ENCODE measurements at places on chromosomes 4 and X.

- DNase-seq, result no peak
Observed at GRCh38 chr4:183436417-183436816, 8.0 kb upstream of the CDKN2AIP start.

DNA sequence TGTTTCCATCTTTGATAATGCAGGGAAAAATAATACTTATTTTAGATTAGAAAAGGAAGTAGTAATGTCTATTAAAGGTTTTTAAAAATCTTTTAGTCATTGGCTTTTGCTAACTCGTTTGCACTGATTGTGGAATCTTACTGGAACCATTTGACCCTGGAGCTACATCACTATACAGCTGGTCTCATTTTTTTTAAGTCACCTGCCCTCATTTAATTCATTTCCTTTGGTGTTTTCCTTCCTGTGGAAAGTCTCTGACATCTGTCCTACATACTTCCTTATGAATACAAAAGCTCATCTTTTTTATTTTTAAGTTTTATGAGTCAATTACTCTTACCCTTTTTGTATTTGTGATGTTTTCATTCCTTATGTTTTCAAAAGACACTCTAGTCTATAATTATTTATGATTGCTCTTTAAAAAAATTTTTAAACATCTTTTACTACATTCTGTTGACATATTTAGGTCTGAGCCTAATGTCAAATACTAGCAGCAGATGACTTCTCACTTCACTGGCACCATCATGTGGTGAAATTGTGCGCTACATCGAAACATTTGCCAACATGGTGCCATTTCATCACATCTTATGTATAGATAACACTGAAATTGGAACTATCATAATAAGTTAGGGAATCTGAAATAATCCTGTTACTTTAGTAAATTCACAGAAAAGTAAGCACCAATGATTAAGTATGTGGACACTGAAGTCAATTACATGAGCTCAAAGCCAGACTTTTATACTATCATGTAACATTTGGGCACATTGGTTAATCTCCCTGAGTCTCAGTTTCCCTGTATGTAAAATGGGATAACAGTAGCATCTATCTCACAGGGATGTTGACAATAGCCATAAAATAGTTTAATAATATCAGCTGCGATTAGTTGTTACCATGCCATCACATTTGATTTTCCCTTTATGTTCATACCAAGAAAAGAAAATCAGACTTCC lies 9.4 kb upstream of the MMAA start:
- DNase-seq, result no peak

DNA sequence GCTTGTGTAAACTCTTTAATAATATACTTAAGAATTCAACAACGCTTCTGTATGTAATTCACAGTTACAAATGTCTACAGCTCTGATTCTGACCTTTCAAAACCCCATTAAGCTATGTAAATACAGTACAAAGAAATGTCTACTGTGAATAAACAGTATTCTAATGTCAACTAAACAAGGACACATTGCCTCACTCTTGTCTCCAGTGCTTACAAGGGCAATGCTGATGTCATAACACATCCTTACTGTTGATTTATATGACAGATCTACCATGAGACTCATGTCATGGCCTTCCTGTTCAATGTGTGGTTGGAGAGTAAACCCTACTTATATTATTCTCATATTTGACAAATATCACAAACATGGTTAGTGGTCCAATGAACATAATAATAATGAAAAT lies 256.1 kb upstream of the ADGRL3 start:
- DNase-seq, result no peak

- DNase-seq, result no peak
Observed at GRCh38 chr4:118729287-118730286, 44.4 kb downstream of the METTL14 start.

DNA sequence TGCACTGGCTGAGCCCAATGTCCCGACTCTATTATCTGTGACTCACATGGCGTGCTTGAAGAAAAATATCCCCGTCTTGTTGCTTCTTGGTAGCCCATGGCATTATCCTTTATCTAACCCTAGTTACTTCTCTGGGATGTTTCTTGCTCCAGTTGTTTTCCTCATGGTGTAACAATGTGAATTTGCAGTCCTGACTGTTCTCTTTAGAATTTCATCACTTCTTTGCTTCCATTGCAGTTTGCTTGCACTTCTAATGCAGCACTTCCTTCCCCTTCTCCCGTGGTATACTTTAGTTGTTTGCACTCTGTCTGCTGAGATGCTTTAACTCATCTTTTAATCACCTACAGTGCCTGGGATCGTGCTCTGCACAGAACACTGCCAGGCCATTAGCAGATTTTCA lies 126.9 kb downstream of the MAML3 start:
- no peak for DNase-seq

DNA sequence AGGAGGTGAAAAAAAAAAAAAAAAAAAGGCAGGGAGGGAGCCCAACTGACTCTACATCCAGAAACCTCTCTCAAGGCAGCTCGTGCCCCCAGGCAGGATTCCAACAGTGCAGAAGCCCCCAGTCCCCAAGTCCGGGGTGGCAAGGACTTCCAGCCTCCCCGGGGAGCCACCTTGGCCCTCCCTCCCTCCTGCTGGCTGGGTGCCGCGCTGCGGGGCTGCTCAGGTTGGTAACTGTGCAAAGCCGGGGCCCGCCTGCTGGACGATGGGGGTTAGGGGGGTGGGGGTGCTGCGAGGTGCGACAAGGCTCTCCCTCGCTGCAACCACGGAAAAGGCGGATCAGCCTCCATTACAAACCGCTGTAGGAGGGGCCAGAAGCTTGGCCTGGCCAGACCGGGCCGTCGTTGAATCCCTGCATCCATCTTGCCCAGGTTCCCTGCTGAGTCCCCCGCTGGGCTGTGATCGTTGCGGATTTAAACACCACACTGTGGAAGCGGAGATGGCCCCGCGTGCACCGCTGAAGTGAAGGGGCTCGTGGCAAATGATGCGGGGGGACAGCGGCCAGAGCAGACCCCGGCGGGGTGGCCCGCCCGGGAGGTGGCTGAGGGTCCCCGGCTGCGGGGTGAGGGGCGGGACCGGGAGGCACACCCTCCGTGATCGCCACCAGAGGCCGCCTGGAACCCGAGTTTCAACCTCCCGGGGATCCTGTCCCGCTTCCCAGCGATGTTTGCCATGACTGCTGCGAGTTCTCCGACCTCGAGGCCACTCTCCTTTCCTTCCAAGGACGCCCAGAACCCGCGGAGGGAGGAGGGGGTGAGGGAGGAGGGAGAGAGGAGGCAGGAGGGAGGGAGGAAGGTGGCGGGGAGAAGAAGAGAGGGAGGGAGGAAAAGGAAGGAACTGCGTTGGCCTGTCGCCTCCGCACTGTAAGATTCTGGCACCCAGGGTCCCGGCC lies 58.0 kb upstream of the DDX3X start:
- DNase-seq, result peak; percentile 26

GRCh38 chr4:185534866-185535611 lies at the start of gene PDLIM3:
Gene PDLIM3 (minus strand): TSS chr4:185535507. CDS start chr4:185535434, 73 bp downstream.
- no peak for DNase-seq

DNA sequence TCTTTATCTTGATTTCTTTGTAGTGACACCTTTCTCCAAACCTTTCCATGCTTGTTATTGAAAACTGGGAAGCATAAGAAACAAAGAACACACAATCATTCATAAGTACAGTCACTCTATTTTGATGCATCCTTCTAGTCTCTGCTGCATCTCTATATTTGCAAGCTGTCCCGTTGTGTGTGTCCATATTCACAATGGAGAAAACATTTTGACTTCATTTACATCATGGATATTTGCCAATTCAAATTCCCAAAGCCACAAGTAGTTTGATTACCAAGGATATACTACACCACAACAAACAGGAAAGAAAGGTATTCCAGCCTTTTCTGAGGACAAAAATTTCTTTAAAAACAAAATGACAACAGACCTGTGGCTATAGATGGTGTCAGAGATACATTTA lies 673.8 kb downstream of the STIM2 start:
- no peak for DNase-seq

- no peak for DNase-seq
Observed at GRCh38 chr4:153335665-153336064, 8.8 kb upstream of the MND1 start.

DNA sequence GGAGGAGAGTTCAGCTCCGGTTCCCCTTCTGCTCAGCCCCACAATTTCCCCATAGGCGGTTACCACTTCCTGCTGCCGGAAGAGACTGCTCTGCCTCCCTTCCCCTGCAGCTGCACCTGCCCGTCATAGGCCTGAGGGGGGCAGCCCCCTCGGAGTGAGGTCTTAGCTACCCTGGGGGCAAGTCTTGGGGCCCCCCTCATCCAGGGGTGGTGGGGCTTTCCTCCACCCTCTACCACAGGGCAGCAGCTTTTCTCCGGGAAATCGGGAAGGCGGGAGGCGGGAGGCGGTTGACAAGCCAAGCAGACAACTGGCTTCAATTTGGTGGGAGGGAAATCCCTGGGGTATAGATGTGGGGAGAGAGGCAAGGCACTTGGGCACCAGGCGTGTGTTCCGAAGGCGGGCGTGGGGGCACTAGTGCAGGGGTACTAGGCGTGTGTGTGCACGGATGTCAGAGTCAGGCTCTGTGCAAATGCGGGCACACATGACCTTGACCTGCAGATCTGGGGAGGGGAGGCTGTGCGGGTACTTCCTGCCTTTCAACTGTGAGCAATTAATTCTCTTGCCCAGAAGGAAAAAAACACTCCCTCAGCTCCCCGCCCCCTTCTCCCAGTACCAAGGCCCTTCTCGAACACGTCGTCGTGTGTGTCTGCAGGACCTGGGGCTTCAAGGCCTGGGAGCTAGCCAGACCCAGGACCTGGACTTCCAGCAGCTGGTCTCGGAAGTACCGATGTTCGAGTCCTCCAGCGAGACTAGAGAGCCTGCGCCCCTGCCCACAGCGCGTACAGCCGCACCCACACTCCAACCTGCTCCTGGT lies 1.0 kb upstream of the ARHGAP4 start:
- peak; percentile 50 for DNase-seq

DNA sequence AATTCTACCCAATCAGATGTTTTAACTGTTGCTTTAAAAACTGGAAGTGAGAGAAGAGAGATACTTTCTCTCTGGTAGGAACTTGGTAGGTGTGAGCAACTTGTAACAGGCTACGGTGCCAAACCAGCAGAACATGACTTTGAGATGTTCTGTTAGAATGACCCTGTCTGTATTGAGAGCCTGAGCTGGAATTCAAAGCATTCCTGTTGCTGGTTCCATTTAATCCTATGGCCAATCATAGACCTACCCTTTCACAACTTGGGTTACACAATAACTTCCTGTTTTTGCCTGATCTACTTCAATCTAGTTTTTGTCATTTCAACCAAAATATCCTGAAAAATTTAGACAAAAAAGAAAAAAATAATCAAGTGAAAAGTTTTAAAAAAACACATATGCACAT lies 1.7 kb upstream of the PRRG1 start:
- DNase-seq, result no peak

- DNase-seq, result no peak
Observed at GRCh38 chrX:13364230-13364857, 44.5 kb upstream of the ATXN3L start.

DNA sequence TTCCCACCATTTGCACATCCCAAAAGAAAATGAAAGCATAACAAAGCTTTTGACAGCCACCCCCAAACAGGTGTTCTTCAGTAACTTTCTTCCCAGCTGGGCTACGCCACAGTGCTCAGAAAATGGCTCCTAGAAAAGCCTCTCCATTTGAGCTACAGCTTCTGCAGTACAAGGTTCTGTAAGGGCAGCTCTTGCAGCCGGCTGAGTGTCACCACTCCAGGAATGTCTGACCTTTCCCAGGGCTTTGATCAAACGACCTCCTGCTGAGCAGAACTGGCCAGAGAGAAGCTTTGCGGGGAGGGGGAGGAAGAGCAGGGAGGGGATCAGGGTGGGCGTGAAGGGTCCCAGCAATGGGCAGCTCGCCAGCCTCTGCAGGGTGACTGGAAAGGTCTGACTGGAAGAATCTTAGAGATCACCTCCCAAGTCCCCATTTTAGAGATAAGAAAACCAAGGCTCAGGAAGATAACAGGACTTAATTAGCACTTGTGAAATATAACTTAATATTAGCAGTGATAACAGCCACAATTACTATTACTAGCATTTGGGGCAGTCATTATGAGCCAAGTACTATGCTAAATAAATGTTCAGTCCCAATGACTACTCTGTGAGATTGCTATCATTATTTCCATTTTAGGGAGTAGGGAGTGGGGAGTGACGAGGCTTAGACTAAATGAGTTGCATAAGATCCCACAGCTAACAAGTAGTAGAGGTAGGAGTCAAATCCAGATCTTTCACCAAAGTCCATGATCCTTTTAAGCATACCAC lies 51.1 kb downstream of the LEF1 start:
- no peak for DNase-seq

DNA sequence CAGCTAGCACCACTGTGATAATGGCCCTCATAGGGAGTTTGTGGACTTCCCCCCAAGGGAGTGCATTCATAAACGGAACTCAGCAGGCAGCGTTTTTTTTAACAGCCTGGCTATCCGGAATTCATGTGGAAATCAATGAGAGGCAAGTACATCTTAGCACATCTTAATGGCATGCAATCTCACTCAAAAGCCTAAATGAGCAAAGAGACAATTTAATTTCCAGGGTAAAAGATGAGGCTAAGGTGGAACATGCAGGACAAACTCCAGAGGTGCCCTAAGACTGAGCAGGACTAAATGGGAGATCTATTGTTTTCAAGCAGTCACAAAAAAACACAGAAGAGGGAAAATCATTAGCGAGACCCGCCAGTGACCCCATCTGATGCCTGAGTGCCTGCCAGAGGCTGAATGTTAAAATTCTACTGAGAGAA lies 243.5 kb upstream of the KCNIP4 start:
- DNase-seq, result no peak

- DNase-seq, result no peak
Observed at GRCh38 chrX:45815441-45815840, 614.8 kb upstream of the DIPK2B start.

DNA sequence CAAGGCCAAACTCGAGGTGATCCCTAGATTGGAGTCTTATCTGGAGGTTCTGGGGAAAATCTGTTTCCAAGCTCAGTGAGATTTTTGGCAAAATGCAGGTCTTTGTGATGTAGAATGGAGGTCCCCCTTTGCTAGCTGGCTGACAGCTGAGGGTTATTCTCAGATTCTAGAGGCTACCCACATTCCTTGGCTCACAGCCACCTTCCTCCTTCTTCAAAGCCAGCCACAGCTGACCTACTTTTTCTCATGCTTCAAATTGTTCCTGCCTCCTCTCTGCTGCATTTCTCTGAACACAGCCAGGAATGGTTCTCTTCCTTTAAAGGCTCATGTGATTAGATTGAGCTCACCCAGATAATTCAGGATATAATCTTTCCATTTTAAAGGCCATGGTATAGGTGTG lies 86.9 kb downstream of the VCX3A start:
- DNase-seq, result no peak

Data from stimulated activated CD8-positive, alpha-beta memory T cell treated with anti-CD3 and anti-CD28 coated beads, Interleukin-2, amount 100 ng/mL, for 1 hour (primary cell).